Omental fat pad (tissue), 4 donors: ENCODE measurements at places on chromosomes 13 and 19.

DNA sequence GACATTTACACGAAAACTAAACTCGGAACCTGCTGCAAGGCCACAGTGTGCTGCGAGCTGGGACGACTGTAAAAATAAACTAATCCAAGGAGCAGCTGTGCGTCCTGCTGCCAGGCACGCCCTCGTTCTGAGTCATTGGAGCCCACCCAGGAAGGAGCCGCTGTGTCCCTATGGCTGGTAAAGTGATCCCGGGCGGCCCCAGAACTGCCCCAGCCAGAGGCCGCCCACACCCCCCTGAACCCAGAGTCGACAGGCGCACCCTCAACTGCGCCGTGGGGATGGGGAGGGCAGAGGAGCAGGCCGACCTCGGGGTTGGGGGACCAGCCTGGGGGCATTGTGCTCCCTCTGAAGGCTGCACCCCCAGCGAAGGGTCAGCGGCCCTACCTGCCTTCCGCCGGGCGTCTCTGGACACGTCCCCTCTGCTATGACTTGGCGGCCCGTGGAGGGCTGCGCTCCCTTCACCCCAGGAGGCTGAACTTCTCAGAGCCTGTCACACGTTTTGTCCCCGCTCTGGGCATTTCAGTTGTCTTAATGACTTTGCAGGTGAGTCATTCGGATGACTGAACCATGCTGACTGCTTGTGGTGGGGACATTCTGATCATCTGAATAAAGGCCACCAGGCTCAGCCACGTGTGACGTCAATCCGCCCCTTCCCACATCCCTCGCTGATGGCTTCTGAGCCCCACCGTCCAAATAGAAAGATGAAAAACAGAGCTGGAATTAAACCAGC is 42.7 kb downstream of the ADPRHL1 start:
- DNase-seq = no peak

DNA sequence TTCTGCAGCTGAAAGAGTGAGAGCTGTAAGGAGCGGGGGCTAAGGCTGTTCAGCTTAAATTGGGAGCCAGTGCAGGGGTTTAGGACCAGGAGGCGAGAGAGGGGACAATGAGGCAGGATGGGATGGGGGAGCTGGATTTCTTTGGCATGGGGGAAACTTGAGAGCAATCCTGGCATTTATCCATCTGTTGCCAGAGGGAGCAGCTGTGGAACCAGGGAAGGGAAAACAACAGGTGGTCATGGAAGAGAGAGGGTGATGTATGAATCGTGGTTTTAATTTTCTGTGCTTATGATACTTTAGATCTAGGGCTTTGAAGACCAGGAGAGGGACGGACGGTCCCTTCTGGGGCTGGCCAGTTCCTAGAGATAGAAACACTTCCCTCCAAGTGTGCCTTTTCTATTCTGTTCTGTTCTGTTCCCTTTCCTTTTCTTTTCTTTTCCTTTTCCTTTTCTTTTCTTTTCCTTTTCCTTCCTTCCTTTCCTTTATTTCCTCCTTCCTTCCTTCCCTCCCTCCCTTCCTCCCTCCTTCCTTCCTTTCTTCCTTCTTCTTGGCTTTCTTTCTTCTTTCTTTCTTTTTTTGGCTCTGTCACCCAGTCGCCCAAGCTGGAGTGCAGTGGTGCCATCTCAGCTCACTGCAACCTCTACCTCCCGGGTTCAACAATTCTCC is 16.0 kb upstream of the CCL25 start:
- DNase-seq = no peak

DNA sequence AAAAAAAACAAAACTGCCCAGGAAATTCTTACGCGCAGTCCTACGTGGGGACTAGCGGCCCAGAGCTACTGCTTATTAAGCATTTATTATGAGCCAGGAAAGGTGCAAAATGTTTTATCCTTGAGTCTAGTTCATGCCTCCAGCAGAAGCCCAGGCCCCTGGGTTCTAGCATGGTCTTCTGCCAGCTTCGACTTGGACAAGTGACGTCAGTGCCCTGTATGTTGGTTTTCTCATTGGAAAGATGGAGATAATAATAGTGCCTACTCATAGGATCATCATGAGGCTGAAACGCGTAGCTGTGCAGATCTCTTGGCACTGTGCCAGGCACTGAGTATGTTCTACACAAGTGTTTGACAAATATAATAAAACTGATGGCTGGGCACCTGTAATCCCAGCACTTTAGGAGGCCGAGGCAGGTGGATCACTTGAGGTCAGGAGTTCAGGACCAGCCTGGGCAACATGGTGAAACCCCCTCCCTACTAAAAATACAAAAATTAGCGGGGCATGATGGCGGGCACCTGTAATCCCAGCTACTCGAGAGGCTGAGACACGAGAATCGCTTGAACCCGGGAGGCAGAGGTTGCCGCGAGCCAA is 12.4 kb upstream of the SULT2B1 start:
- no peak for DNase-seq

- no peak for DNase-seq
Observed at GRCh38 chr13:59494151-59494550, 669.6 kb downstream of the DIAPH3 start.
